H4 (cell line): ENCODE measurements at places on chromosomes 1 and 21. TPM values are rescaled to one million over a fixed set of nuclear protein-coding genes. Genes with fewer than 3 reads are reported as not detected.

GRCh38 chr1:26530895-26531598, 1.5 kb downstream of the RPS6KA1 start:
- DNase-seq: peak; percentile 94

DNA sequence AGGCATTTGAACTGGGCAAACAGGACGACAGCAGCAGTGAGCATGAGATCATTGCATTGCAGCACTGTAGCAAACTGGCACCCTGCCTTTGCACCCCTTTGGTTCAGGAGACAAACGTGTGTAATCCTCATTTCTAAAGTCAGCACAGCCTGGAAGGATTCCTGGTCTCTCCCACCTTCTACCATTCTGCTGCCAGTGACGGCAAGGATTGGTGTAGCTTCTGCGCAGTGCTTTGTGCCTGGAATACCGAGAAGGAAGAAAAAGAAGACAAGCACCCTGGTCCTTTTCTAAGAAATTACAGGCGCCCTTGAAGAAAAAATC, 805.3 kb downstream of the USP25 start:
- DNase-seq: peak; percentile 87

KLF17 gene
- not detected in 2 replicates for total RNA-seq

DNA sequence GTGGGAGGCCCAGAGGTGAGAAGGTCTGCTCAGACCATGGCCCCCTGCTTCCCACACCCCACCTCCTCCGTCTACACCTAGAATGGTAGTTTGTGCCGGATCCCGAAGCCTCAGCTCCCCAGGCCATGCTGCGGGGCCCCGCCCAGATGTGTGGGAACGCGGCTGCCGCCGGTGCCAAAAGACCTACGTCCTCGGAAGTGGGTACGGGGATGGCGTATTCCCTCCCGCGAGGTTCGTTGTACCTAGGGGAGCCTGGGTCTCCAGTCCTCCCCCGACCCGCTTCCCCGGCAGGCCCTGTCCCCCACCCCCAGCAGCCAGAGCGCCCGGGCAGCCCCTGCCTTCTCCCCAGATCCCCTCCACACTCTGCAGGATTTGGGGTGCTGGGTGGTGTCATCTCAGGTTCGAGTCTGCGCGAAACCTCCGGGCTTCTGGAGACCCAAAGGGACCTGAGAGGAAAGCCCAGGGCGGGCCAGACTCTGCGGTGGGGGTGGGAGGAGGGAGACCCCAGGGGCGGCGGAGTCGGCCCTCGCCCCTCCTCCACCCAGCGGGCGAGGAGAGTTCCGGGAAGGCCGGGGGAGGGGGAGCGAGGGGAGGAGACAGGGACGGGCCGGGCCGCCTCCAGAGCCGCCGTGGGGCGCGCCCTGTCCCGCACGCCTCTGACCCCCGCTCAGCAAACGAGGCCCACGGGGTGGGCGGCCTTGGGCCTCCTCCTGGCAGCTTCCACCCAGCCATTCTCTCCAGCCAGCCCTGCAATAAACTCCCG, 6.2 kb upstream of the PRDM16 start:
- DNase-seq: no peak

FAM110D gene
- 0.04 and 0.12 TPM in 2 replicates for total RNA-seq

TOR3A gene
- 34.1 and 42.4 TPM in 2 replicates for total RNA-seq

DNA sequence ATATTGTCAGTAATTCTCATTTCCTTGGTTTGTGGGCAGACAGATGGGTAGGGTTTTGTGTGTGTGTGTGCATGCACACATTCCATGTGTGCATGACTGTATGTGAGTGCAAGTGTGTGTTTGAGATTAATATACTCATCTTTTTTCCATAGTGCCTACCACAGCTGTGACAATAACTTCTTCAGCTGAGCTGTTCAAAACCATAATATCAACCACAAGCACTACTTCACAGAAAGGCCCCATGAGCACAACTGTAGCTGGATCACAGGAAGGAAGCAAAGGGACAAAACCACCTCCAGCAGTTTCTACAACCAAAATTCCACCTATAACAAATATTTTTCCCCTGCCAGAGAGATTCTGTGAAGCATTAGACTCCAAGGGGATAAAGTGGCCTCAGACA, 149.3 kb downstream of the ADGRL2 start:
- DNase-seq: no peak

GRCh38 chr1:156291226-156292061, 4.0 kb downstream of the GLMP start:
- peak; percentile 25 for DNase-seq

GRCh38 chr1:151157067-151157531, 650 bp downstream of the TNFAIP8L2 start:
- no peak for DNase-seq

CD5L gene
- not detected in 2 replicates for total RNA-seq

IGFN1 gene
- total RNA-seq: 0.14 TPM in 1 of 2 replicates, not detected in the other

DNA sequence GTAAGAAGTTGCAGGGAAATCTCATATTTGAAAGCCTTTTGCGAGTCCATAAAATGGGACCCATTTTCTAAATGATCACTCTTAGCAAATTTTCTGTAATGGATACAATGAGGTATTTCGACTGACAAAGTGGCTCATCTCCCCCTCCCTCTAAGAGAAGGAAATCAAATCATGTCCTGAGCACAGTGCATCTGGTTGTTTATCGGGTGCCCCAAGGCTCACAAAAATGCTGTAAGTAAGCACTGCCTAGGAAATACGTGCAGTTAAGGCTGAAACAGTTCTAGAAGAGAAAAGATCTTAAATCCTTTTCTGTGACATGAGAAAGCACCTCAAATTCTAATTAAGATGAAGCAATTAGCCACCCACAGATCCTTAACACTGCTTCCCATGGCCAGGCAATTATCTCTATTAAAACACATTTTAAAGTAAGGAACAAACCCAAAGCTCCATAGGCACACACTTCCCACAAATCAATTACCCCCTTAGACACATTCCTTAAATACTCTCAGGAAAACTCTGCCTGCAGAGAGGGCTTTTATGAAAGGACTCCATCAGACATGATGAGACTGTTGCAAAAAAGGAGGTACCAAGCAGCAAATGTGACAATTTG, 216.3 kb downstream of the KCNH1 start:
- DNase-seq: no peak

CYYR1 gene
- not detected in 2 replicates for total RNA-seq

CLK2 gene
- total RNA-seq: 13.7 and 14.6 TPM in 2 replicates

DNA sequence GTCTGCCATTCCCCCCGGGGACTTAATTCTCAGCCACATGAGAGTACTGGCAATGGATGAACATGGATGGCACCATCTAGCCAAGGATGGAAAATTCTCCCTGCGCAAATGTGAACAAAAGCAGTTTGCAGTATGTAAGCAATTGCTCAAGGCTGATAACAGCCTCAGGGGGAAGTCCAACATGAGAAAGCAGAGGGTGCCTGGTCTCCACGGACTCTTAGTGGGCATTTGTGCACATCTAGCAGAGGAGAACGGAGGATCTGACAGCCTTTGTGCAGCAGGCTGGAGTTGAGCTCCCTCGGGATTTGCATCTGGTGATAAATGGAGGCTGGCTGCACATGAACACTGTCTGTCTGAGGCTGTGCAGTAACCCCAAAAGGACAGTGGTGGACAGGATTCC, 13.9 kb upstream of the OLIG1 start:
- no peak for DNase-seq

GRCh38 chr1:192707978-192708547, 72.1 kb downstream of the RGS13 start:
- DNase-seq: no peak

DNA sequence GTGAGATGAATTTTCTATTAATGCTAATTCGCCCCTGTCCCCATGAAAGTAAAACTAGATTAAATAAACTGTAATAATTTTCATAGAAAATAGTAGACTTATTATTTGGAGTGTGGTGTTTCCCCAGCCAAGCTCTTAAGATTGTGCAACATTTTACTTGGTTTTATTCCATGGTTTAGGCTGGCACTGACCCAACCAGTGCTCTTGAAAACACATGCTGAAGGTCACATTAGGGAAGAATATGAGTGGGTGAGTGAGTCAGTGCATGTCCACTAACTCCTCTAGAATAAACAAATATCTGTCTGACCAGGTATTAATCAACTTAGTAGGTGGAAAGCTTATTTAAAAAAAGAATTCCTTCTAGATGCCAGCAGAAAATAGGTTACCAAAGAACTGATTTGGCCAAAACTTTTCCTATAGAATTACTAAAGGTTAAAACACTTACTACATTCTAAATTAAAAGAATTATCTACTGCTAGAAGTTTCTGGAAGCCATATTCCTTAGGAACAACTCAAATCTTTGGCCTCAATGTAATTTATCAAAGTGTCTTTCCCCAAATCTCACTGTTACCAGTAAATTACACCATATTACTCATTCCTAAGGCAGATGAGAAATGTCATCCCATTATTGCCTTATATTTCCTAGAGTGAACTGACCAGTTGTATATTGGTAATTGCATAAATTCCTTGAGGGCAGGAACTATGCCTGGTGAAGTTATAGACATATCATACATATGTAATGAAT, 89.7 kb upstream of the RGS1 start:
- DNase-seq: peak; percentile 84

DNA sequence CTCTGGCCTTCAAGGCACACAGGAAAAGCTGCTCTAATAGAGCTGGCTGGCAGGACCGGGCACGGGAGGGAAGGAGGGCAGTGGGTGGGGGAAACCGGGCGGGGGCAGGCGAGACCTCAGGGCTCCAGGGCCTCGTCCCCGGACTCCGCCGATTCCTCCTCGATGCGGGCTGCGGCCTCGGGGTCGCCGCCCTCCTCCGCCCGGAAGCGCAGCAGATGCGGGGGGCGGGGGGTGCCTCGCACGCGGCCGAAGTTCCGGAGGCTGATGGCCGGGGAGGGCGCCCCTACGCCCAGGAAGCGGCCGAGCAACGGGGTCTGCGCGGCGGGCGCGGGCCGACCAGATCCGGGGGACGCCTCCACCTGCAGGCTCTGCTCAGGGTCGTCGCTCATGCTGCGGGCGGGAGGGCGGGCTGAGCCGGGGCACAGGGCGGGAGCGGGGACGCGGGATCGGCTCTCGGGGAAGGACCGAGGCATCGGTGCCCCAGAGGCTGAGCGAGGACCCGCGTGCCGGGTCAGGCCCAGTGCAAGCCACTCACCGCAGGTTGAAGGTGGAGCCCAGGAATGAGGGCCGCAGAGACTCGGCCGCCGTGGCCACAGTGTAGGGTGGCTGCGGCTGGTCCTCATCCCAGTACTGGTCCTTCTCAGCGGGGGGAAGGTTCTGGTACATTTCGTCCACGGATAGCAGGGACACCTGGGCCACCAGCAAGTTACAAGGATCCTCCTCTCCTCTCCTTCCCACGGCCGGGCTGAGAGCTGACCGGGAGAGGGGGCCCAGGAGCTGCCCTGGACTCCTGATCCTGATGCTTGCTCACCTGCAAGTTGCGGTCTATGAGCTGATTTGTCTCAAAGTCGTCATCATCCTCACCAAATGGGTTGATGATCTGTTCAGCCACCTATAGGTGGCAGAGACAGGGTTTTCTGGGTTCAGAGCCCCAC, 3.6 kb downstream of the BEST4 start:
- no peak for DNase-seq

- no peak for DNase-seq
These were observed 42.8 kb upstream of the CASZ1 start for GRCh38 chr1:10839188-10839770.

DNA sequence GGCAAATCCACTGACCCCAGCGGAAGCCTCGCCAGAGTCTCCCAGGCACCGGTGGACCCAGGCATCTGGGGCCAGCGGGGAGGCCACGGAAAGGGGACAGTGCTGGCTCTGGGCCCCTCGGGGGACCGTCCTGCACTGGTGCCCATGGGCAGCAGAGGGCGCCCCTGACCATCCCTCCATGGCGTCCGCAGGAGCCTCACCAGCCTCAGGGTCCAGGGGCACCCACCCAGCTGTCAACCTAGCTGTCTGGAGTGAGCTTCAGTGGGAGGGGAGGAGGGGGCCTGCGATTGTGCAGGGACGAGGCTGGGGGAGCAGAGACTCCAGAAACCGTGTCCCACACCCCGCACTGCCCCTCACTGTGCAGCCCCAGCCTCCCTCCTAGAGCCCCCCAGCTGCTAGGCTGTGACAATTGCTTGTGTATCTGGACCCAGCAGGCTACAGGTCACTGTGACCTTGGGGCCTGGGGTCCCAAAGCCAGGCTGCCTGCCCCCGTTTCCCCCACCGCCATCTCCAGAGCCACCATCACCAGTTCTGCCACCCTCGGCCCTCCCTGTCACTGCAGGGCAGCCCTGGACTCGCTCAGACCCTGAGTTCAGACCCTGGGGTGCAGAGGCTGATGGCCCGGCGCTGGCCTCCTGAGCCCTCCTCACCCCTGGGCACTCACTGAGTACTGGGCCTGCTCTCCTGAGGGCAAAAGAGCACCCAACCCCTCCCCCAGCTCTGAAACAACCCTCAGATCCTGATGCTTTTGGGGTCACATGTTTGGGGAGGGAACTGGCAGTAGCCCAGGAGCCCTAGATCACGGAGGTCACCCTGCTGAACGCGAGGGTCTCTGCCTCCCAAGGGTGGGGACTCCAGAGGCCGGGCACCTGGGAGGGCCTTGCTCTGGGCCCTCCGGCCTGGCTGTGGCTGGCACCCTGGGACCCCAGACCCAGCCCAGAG, 10.6 kb upstream of the COL6A1 start:
- peak; percentile 49 for DNase-seq

DNA sequence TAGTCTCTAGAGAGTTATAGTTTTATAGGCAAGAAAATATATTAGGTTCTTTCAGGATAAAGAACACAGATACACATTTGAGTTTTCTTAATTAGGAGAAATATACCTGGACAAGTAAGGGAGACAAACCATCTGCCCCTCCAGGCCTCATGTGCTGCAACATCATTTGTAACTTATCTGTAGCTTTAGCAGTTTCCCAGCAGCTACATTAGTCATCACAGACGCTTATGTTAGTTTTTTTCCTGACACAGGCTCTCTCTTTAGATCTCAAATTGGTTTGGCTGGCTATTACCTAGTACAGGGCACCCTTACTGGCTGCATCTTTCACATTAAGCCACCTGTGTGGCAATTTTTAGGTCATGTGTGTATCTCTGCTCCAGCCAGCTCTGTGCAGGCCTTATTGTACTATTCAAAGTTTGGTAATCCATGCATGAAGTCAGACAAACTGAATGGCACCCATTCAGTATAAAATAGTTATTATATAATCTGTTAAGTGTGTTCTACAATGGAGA, 25.9 kb downstream of the GNPAT start:
- no peak for DNase-seq

CLCA4 gene
- total RNA-seq: not detected in 2 replicates

GRCh38 chr1:183575606-183576005, 14.7 kb downstream of the NCF2 start:
- no peak for DNase-seq

FAM167B gene
- 0.56 TPM in 1 of 2 replicates, not detected in the other for total RNA-seq

ATAD3C gene
- total RNA-seq: not detected in 2 replicates

ZFP69B gene
- 3.5 and 5.2 TPM in 2 replicates for total RNA-seq

- peak; percentile 69 for DNase-seq
These were observed 19.7 kb upstream of the LMX1A start for GRCh38 chr1:165376041-165376810.
